ENCODE measurements at places on chromosomes 7 and 10. TPM values are rescaled to one million over a fixed set of nuclear protein-coding genes. Genes with fewer than 3 reads are reported as not detected.

PIK3CG gene
- total RNA-seq: not detected

PRF1 gene
- not detected for total RNA-seq

FAM25C gene
- 13.7 TPM for total RNA-seq

CTAGE15 gene
- total RNA-seq: 1.0 TPM

WDR86 gene
- total RNA-seq: not detected
